ENCODE measurements at places on chromosomes 16 and 17.

DNA sequence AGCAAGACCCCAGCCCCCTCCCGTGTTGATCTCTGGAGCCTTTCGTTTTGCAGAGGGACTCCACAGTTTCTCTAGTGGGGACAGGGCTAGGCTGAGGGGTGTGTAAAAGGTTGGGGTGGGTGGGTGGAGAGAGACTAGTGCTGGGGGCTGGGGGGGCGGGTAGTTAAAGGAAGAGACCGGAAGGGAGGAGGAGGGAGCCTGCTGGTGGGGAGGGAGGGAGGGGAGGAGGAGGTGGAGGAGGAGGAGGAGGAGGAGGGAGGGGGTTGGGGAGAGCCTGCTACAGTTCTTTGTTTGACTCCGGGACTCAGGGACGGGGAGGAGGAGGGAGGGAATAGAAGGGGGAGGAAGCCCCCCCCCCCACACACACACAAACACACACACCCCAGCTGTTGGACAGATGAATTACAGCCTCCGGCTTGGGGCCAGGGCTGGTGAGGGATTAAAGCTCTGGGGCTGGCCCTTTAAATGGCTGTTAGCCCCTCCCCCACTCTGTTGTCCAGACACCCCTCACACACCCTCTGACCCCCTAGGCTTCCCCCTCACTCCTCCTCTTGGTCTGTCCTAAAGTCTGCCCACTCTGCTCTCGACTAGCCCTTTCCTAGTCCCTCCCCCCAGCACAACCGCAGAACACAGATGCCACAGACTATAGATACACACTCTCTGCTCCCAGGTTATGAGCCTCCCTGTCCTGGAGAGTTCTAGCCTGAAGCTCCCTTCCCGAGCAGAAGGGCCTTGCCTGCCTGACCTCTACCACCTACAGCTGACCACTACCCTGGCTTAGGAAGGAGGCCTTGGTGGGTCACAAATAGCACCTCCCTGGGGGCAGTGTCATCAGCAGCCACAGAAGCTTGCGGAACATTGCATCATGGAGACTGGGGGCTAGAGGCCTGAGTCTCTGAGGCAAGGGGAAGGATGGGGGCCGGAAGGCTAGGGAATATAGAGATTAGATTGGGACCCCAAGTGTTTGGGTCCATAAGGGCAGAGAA, 4.4 kb downstream of the KDM6B start:
- DNase-seq, result peak; percentile 67

DNA sequence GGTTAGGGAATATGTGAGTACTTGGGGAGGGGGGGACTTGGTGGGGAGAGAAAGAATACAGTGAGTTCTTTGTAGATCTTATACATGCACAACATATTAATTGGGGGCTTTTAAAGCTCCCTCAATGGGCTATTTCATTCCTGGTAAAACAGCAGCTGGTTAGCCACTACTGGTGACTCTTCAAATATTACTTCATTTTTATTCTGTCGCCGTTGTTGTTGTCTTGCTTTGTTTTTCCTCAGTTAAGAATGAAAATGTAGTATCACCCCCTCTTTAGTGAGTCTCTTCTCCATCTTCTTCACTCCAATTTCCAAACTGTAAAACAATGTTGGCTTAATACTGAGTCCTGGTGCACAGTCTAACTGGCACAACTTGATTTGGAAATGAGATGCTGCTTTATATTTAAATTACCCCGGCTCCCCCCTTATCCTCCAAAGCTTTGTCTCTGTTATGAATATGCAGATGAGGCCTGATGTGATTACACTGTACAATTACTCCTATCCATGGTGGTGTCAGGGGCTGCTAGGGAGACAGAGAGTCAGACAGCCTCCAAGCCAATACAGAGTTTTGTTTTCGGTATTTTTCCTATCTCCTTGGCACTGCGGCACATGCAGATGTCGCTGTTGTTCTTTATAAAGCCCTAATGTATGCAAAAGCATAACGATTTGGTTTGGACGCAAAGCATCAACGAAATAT, 256.9 kb upstream of the PMFBP1 start:
- DNase-seq, result no peak

DNA sequence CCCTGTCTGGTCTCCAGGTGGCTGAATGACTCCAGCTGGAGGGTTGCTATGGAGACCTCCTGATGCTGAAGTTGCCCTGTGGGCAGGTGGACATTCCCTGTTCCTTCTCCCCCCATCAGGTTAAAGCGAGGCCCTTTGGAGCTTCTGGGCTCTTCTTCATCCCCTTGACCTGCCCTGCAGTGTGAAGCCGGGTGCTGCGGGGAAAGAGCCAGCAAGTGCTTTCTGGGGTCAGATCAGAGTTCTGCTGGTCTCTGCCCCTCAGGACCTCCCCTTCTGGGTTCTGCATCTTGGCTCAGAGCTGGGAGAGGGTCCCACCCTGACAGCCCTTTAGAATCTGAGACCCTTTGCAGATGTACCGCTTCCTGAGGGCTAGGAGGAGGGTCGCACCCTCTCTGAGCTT, 25.1 kb downstream of the NKD1 start:
- no peak for DNase-seq

GRCh38 chr16:10036956-10037355, 145.3 kb downstream of the GRIN2A start:
- no peak for DNase-seq

GRCh38 chr17:80204626-80205468, 15.3 kb downstream of the SGSH start:
- no peak for DNase-seq

- DNase-seq, result no peak
Measured at GRCh38 chr17:82966415-82966814, 113.0 kb upstream of the METRNL start.

- DNase-seq, result no peak
Measured at GRCh38 chr17:45918241-45918745, 23.9 kb downstream of the MAPT start.

DNA sequence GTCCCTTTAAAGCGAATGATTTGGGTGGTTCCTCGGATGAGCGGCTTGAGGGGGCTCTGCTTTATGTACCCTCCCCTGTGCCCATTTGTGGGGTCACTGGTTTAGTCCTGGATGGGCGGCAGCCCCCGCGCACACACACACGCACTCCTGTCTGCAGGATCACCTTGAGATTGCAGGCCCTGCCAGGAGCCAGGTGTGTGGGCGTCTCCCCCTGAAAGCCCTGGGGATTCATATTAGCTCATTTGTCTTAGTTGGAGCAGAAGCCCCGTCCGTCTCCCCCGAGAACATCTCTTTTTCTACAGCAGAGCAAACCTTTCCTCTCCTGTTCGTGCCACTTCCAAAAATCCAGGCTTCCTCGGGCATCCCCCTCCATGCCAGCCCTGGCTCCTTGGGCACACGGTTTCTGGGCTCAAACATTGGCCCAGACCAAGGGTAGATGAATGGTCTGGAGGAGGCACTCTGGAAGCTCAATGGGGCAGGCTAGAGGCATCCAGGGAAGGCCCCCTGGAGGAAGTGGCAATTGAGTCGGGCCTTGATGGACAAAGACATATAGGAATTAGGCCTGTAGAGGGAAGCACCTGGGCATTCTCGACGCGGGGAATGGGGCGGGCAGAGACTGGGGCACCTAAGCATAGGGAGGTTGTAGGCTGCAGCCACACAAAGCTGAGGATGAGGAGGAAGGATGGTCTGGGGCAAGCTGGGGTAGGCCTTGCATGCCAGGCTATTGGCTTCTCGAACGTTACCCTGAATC, 218.5 kb upstream of the GSE1 start:
- DNase-seq, result no peak

DNA sequence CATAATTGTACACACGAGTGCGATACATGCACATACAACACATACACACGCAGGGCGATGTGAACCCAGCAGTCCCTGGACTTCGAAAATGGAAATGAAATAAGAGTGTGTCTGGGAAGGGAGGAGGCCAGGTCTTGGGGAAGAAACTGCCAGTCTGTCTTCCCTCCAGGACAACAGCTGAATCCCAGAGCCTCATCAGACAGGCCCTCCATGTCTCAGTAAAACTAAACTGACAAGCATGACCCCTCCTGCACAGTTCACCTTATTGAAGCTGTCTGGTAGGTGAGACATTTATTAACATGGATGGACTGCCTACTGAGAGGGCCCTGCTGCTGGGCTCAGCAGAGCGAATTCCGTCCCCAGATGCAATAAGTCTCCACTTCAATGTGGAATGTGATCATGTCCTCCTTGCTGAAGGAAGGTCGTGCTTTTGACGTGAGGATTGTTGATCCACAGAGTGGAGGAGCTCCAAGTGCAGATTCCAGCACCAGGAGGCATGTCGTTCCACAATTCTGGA, 117.4 kb downstream of the SOX9 start:
- DNase-seq, result no peak

Measured in SK-MEL-5 (cell line).